Left cardiac atrium (tissue), 4 donors: ENCODE measurements at places on chromosomes 11 and 22. TPM values are rescaled to one million over a fixed set of nuclear protein-coding genes. Genes with fewer than 3 reads are reported as not detected.

Gene IRAG1
- 9.7 TPM for total RNA-seq

Gene EXPH5
- total RNA-seq: 3.5 TPM

Gene FAR1
- 39.5 TPM for total RNA-seq

Gene SMIM35
- not detected for total RNA-seq

Gene LIF
- 0.94 TPM for total RNA-seq

Gene C22orf42
- not detected for total RNA-seq

Gene TEX54
- not detected for total RNA-seq

Gene PHETA2
- 8.7 TPM for total RNA-seq

Gene CDHR5
- not detected for total RNA-seq

Gene TUBA8
- 98.8 TPM for total RNA-seq

Gene PLAAT4
- 11.3 TPM for total RNA-seq

Gene PACSIN3
- total RNA-seq: 108 TPM

Gene MIAT
- 1.8 TPM for total RNA-seq

Gene APOL3
- total RNA-seq: 32.2 TPM

Gene FJX1
- total RNA-seq: 9.4 TPM

Gene RCOR2
- total RNA-seq: 2.3 TPM

Gene NCAM1
- total RNA-seq: 150 TPM

Gene PRRG4
- total RNA-seq: 0.92 TPM

Gene OR8G5
- total RNA-seq: not detected

Gene APOA4
- not detected for total RNA-seq

Gene PNPLA3
- total RNA-seq: 1.5 TPM

Gene MUC5B
- total RNA-seq: not detected

Gene PDGFD
- total RNA-seq: 8.7 TPM

Gene SOX10
- total RNA-seq: 3.6 TPM

Gene MIOX
- total RNA-seq: not detected

Gene ALKBH3
- total RNA-seq: 20.1 TPM

Gene ARFGAP2
- total RNA-seq: 54.4 TPM

Gene RAG2
- total RNA-seq: not detected

Gene CNTN5
- total RNA-seq: 0.34 TPM

Gene CNTF
- 1.5 TPM for total RNA-seq

Gene HBE1
- not detected for total RNA-seq

Gene DEFB131B
- total RNA-seq: not detected

Gene HIKESHI
- 41.2 TPM for total RNA-seq

Gene MUC2
- not detected for total RNA-seq

Gene OR52E6
- total RNA-seq: not detected

Gene ART1
- total RNA-seq: not detected

Gene SLC22A8
- not detected for total RNA-seq

Gene C11orf42
- total RNA-seq: not detected

Gene ADORA2A
- total RNA-seq: 4.6 TPM

Gene HMOX1
- total RNA-seq: 13.6 TPM
